ENCODE measurements at places on chromosomes 2 and 18.
A peak's percentile ranks its signal among the peaks of the same experiment; 100 is the strongest.

- DNase-seq, result peak; percentile 84
These were observed 598 bp upstream of the WBP1 start for GRCh38 chr2:74457549-74458131.

DNA sequence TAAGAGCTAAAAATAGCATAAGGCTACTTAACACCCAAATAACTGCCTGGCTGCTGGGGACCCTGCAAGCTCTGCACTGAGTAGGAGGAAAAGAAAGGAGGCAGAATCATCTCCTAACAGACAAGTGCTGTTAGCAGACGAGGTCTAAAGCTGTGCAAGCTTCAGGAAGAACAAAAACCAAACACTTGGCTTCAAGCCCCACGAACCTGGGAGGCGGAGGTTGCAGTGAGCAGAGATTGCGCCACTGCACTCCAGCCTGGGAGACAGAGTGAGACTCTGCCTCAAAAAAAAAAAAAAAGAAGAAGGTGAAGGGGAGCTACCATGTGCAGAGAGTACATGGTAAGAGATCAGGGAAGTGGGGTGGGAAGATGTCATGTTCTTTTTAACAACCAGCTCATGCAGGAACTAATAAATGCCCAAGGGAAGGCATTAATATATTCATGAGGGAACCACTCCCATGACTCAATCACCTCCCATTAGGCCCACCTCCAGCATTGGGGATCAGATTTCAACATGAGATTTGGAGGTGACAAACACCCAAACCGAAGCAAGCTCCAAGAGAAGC lies 28.8 kb upstream of the INO80C start:
- DNase-seq, result no peak

DNA sequence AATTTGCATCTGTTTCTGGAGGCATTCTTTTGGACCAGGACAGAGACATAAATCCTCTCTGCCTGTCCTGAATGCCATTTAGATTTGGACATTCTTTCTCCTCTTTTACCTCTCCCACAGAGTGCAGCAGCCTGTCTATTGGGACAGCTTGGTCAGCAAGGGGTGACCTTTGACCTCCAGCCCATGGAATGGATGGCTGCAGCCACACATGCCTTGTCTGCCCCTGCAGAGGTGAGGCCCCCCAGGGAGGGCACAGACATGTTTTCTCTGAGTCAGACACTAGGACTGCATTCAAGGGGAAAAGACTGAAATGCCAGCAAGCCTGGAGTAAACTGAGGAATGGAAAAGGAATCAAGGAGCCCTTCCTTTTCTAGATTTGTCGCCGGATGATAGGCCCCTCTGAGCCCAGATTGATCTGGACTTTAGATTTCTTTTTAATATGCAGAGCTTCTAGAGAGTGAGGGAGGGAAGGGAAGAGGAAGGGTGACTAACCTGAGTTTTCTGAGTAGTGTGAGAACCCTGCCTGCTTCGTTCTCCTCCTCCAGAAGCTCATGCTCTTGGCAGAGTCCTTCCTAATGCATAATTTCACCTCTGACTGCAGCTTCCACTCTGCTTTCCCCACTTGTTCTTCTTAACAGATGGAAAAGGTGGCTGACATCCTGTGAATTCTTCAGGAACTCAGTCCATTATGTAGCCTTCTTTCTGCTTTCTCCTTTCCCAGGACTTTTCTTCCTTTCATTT lies 16.1 kb upstream of the TTLL4 start:
- no peak for DNase-seq

GRCh38 chr2:85795331-85796045 lies 41.7 kb downstream of the ATOH8 start:
- DNase-seq, result no peak

- peak; percentile 68 for DNase-seq
These were observed 15.9 kb upstream of the ATP6V1B1 start for GRCh38 chr2:70919672-70920366.

DNA sequence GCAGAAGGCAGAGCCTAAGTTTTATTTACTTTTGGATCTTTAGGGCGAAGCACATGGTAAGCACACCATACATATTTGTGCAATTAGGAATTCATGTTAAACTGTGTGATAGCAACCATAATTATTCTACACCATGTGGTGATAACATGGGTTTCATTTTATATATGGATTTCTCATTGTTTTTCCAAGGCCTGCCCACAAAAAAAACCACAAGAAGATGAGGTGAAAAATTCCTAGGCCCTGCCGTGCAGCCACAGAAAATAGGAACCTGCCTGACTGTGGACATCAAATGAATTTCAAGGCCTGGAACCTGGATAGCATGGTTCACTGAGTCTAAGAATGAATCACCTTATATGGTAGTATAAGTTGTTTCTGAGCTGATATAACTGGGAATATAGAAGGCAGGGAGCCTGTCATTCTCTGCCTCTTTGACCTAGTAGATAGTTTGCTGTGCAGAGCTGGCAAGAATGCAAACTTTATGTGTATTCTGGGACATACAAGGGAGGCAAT lies 22.4 kb upstream of the SSB start:
- DNase-seq, result no peak

GRCh38 chr2:63078852-63079606 lies 28.4 kb downstream of the OTX1 start:
- peak; percentile 20 for DNase-seq

DNA sequence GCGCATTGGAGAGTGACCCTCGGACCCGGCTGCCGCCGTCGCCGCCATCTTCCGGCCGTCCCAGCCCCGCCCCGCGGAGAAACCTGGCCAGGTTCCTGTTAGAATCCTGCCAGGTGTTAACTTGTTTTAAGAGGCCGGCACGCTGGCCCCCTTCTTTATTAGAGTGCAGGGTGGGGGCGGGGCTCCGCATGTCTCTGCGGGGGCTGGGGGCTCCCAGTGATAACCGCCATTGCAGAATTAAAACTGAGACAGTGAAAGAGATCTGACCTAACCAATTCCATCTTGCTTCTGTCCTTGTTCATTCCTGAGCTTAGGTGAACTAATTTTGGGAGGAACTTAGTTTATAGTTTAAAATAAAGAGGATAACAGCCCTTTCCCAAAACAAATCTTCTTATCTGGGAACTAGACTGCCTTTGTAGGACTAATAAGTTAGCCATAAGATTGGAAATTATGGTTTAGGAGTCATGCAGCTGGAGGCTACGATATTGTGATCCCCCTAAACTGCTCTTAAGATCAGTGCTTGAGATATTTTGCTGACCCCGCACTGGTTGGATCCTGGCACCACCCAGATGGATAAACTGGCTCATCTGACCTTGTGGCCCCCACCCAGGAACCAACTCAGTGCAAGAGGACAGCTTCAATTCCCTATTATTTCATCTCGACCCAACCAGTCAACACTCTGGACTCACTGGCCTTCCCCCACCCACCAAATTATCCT lies 543 bp upstream of the STARD7 start:
- DNase-seq, result no peak

- DNase-seq, result no peak
These were observed 5.0 kb downstream of the ST8SIA5 start for GRCh38 chr18:46751882-46752281.

DNA sequence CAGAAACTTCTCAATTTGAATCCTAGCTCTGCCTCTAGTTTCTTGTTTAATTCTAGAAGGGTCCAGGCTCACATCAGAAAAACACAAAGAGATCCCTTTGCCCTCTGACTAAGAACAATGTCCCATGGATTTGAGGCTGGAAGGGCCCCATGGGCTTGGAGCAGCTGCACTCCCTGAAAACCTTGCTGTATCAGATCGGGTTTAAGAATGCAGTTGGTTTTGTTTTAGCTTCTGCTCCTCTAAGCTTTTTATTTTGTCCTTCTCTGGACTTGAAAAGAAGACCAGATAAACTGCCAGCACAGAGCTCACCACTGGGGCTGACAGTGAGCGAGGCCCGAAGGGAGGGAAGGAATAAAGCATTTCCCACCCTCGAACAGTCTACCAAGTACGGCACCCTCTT lies 69.2 kb upstream of the WIPF1 start:
- no peak for DNase-seq

DNA sequence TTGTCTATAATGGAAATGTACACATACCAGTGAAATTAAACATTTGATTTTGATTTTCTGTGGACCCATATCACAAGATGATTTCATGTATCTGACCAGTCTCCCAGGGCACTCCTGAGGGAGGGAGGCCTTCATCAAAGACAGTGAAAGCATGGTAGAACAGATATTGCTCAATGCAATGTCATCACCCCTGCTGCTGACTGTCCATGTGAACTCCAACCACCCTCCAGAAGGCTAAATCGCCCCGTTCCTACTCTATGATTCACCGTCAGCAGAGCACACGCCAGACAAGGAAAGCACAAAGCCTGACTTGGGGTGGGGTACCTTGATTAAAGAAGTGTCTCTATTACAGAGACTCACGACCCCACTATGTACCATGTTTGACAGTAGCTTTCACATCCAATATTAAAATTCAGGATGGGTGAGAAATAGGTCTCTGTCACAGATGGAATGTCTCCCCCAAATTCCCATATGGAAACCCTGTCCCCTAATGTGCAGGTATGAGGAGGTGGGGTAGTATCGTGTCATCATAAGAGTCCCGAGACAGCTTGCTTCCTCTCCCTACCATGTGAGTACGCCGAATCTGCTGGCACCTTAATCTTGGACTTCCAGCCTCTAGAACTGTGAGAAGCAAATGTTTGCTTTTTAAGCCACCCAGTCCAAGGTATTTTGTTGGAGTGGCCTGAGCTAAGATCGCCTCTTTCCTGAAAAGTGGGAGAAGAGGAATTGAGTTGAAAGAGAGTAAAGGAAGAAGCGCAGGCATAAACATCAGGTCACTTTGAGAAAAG lies 42.4 kb downstream of the CYB5A start:
- no peak for DNase-seq

GRCh38 chr2:46679761-46680160 lies 200.4 kb downstream of the TMEM247 start:
- DNase-seq, result no peak

GRCh38 chr2:210584834-210585233 lies 28.4 kb downstream of the CPS1 start:
- no peak for DNase-seq

GRCh38 chr2:203787979-203788378 lies 79.6 kb upstream of the CTLA4 start:
- no peak for DNase-seq

DNA sequence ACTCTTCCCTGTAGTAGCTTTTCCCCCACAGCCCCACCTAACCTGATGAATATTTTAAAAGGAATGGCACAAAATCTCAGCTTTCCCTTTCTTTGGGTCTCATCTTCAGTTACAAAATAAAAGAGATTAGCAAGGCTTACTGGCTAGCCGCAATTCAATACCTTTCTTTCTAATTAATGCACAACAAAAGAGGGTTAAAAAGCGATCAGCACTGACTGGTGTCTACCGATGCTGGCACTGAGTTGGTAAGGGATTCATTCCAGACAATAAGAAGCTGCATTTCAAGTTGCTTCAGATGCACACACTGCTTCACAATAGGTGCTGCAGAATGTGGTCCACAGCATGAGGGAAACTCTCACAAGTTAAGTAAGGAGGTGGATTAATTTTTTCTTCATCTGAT lies 41.9 kb downstream of the HDHD2 start:
- no peak for DNase-seq

- no peak for DNase-seq
These were observed 191.2 kb upstream of the SESTD1 start for GRCh38 chr2:179455824-179456223.

DNA sequence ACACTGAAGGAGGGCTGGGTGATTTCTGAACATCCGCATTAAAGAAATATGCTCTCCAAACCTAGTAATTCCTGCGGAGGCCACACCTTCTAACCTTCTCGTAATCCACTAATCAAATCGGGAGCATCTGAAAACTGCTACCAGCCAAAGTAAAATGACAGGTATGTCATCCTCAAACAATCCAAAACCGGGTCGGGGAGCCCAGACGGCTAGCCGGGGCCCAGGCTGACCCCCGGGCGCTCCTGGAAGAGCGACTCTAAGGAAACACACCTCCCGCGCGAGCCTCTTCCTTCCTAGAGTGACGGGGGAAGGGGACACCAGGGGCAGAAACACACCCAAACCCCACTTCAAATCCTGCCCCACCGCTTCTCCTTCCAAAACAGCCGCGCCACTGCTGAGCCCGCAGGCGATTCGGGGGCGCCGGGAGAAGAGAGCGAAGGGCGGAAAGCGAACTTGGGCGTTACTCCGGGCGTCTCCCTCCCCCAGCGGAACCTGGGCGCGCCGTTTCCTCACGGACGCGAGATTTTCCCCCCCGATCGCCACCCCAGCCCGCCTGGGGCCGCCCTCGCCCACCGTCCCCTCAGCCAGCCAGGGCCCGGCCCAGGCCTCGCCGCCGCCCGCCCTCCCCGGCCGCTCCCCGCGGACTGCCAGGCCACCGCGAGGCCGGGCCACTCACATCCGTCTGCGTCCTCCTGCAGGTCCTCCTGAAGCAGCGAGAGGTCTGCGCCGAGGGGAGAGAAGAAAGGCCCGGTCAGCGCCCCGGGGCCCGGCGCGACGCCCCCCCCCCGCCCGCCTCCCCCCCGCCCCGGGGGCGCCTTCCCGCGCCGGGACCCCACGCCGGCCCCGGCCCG lies 584 bp downstream of the PPP4R1 start:
- DNase-seq, result peak; percentile 32

GRCh38 chr2:199922856-199923255 lies 11.8 kb downstream of the C2orf69 start:
- DNase-seq, result no peak

DNA sequence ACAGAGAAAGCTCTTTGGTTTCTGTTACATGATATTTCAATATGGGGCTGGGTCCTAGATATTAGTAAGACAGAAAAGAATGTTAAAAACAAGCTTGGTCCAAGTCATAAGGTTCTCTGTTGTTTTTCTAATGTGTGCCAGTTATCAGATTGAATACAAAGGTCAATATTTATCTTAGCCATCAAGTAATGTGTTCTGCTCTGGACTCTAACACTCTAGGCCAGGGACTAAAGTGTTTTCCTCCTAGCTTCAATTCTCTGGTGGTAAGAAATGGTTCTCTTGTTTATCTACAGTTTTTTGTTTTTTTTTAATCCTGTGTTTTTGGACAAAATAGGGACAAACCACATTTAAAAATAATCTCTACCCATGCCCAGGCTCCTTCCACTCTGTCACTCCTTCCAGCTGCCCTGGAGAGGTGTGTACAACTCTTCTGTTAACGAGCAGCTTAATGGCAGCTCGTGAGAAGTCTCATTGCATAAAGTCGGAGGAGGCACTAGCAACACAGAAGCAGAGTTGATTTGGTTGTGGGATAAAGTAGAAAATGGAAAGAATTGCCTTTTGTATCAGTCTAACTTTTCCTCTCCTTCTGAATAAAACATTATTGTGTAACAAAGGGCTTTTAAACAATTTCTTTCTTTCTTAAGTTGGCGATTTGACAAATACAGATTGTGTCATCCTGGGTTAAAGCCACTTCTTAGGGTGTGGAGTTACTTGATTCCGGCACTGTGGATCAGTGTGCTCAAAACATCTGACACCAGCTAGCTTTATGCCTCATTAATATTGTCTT lies 8.0 kb upstream of the SESTD1 start:
- DNase-seq, result no peak

- DNase-seq, result no peak
These were observed 108.4 kb downstream of the IRS1 start for GRCh38 chr2:226691255-226691654.

GRCh38 chr2:128314348-128315121 lies 4.1 kb downstream of the HS6ST1 start:
- no peak for DNase-seq

DNA sequence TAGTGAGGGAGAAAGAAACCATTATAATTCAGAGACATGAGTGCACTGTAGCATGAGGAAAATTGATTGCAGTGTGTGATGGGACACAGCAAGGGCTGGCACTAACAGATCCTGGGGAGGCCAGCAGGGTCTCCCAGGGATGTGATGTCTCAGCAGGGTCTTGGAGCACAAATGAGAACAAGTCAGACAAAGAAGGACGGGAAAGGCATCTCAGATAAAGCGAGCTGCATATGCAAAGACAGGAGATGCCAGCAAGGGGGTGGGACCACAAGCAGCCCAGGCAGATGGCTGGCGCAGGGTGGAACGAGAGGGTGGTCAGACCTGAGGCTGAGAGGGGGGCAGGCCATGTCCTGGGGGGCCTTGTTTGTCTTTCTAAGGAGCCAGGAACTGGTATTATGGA lies 102.6 kb upstream of the DLX2 start:
- DNase-seq, result no peak

Measured in germinal center (tissue), 1 donor.